ENCODE measurements at places on chromosomes 7 and 10.

DNA sequence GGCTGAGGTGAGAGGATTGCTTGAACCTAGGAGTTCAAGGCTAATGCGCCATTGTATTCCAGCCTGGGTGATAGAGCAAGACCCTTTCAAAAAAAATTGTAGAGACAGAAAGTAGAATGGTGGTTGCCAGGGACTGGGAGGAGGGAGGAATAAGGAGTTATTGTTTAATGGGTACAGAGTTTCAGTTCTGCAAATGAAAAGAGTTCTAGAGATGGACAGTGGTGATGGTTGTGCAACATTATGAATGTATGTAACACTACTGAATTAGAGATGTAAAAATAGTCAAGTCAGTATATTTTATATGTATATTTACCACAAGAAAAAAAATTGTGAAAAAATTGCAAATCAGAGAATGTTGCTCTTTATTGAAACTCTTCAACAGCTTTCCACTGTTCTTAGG is 266.5 kb upstream of the NPY start:
- no peak for DNase-seq

- peak; percentile 89 for DNase-seq
Measured at GRCh38 chr7:91165006-91165845, 99.0 kb upstream of the FZD1 start.

GRCh38 chr10:14530465-14530864 is 199.7 kb upstream of the FRMD4A start:
- DNase-seq: peak; percentile 77

DNA sequence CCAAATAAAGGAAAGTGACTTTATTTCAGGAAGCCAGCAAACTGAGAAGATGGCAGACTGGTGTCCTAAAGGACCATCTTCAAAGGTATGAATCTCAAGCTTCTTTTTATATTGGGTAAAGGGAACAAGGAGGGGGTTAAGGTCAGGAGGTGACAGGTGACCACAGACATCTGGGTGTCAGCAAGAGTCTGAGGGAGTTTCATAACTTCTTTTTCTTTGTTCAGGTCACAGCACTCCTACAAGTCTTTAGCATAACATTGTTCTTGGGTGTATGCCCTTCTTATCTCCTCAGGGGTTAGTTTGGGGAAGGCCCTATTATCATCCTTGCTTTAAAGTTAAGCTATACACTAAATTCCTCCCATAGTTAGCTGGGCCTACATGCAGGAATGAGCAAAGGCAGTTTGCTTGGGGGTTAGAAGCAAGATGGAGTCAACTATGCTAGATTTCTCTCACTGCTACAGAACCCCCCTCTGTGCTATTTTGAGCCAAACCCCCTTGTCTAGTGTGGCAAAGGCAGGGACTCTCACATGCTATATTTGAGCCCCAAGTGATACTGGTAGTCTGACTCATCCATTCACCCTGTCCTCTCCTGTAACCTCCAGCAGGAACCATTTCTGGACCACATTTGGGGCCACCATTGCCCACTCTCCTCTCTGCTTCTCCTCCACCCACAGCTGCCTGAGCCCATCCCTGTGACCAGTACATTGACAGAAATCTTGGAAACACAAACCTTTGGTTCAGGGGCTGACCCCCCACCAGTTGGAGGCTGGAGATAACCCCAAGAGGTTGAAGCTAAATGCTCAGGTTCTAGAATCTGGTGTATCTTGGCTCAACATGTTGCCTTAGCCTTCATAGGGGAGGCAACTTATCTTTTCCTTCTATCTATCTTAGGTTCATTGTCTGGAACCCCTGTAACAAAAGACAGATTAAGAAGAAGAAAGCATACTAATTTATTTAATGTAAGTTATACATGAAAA is 55.5 kb upstream of the LRGUK start:
- no peak for DNase-seq

DNA sequence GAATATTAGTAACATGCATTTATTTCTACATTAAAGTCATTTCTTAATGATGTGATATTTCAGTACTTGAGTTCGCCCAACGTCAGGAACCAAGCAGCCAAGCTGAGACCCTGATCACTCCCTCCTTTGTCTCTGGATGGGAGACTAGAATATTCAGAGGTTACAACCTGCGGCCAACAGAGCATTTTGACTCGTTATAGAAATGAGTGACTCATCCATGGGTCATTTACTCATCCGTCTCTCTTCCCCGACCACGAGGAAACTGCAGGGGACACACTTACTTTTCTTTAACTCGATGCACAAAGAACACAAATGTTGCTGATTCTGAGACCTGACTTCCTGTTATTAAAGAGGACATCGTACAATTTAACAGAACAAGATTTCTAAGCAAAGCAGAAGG is 343.3 kb downstream of the FRMD4A start:
- DNase-seq: peak; percentile 94

DNA sequence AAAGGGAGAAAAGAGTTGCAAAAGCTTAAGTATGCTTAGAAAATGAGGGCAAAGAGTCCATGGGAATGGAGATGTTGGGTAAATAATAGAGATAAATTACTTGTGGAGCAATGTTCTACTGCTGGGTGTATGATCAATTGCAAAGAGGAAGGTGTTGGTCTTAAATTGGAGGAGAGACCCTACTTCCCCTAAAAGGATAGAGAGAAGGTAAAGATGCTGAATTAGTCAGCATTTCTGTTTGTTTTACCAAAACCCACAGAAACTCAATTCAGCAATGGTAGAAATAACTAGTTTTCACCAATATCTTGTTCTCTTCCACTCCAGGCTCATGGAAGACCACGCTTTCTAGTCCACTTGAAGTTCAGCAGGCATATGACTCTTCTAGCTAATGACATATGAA is 32.1 kb downstream of the ASB4 start:
- DNase-seq: no peak

DNA sequence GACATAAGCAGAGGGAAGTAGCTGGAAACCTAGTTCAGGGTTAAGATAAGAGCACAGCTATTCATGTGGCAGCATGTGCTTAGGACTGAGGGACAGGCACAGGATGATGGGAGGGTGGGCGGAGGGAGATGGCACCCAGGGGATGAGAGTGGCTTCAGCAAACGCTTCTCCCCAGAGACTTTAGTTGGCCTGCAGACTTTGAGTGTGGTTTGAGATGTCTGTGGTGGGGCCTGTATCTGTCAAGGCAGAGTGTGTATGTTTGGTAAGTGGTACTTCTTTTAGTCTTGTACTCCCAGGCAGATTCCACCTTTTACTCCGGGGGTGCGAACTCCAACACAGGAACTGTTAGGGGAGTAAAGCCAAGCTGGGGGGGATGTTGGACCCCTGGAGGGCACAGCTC is 88.9 kb downstream of the WDFY4 start:
- DNase-seq: no peak

DNA sequence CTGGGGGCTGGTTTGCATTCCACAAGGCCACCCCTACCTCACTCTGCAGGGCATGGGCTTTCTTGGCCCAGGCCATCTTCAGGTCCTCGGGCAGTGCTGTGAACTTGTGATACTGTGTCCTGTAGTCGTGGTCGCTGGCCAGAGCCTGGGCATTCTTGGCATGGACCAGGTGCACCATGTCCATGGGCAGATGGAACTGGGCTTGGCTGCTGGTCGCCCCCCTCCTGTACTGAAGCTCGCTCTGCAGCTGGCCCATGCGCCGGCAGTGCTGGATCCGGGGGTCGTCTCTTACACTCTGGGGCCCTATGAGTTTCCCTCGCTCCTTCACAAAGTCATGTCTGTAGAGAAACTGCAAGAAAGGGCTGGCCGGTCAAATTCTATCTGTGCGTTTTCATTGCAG is 51.7 kb downstream of the HABP2 start:
- DNase-seq: no peak

Measured in EH (cell line).